ENCODE measurements at places on chromosomes 6 and 20. TPM values are rescaled to one million over a fixed set of nuclear protein-coding genes. Genes with fewer than 3 reads are reported as not detected.

GRCh38 chr6:34284563-34285447 is 36.0 kb upstream of the SMIM29 start:
- peak; percentile 47 for DNase-seq

EIF2S2 gene
- 122 TPM for total RNA-seq

TSPYL4 gene
- total RNA-seq, result 25.8 TPM

DNA sequence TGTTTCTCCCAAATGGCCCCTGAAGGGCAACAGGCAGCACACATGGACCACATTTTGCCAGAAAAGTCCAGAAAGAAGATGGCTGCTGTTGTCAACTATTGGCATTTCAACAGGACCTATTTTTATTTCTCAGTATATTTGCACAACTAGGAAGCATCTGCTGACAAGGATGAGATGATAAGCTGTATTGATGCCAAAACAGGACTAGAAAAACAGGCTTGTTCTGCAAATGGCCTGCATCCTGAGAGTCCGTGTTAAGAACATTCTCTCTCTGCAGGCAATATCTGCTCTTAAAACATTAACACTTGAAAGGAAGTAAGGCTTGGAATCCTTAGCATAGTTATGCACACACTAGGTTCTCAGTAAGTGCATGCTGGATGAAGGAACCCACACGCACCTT is 283.7 kb downstream of the ESR1 start:
- DNase-seq, result no peak

GRCh38 chr6:107511511-107511993 is 21.6 kb downstream of the SOBP start:
- no peak for DNase-seq

- no peak for DNase-seq
Measured at GRCh38 chr6:28239636-28240035, 12.4 kb downstream of the ZKSCAN4 start.

- peak; percentile 88 for DNase-seq
Measured at GRCh38 chr6:36358226-36358915, 21.7 kb upstream of the BNIP5 start.

- DNase-seq, result no peak
Measured at GRCh38 chr20:4714818-4715217, 6.9 kb upstream of the PRND start.

- DNase-seq, result no peak
Measured at GRCh38 chr6:145801021-145801420, 13.6 kb downstream of the FBXO30 start.

DNA sequence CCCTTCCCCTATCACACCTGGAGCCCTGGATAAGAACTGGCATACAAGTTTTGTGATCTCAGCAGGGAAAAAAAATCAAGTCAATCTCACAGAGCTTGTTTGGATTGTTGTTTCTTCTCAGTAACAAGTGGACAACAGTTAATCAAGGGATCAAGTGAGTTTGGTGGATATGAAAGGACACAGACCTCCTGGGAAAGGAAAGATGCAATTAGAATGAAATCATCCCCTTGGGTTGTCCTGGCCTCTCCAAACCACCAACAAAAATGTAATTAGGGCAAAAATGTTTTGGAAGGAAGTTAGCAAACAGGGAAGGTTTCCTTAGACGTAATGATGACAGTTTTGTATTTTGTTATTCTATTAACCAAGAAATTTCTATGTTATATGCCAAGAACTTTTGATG is 99.1 kb upstream of the PRDM1 start:
- no peak for DNase-seq

PNLDC1 gene
- 0.11 TPM for total RNA-seq

Measured in astrocyte (in vitro differentiated cells and primary cell).